ENCODE measurements at places on chromosomes 13 and 19. TPM values are rescaled to one million over a fixed set of nuclear protein-coding genes. Genes with fewer than 3 reads are reported as not detected.
A peak's percentile ranks its signal among the peaks of the same experiment; 100 is the strongest.

Gene APOC1
- 10.2 TPM for polyA plus RNA-seq

Gene LHB
- 0.31 TPM for polyA plus RNA-seq

Gene TMEM150B
- 1.0 TPM for polyA plus RNA-seq

GRCh38 chr19:33260628-33261418, 35.2 kb upstream of the SLC7A10 start:
- DNase-seq, result no peak

DNA sequence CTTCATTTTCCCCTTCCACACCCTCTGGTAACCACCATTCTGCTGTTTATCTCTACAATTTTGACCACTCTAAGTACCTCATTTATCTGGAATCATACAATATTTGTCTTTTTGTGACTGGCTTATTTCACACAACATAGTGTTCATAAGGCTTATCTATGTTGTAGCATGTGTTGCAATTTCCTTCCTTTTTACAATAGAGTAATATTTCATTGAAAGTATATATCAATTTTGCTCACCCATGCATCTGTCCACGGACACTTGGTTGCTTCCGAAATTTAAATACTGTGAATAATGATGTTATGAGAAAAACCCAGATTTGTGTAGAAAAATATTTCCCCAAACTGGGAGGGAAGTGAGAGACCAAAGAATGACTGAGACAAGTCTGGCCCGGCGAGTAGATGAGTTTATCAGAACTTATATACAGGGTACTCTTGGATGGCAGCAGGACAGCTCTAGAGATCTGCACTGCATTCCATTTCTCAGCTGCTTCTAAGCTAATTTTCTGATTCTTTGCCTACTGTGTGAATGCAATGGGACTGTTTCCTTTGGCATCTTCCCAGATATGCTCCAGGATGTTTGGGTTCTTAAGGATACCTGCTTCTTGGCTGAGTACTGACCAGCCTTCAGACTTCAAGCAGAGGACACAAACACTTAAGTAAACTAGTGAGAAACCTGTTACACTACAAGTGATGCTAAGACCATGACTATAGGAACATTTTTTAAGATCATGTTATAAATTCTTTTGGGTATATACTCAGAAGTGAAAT, 834.0 kb upstream of the PCDH9 start:
- no peak for DNase-seq

DNA sequence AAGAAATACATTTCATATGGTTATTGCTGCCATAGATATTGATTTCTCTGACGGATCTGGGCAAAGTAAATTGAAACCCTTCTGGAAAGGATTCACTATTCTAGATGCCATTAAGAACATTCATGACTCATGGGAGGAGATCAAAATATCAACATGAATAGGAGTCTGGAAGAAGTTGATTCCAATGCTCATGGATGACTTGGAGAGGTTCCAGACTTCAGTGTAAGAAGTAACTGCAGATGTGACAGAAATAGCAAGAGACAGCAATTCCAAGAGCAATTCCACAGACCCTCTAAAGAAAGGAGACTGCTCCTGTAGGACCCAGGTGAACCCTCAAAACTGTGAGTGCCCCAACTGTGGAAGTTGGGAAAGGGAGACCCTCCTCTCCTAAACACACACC, 30.9 kb upstream of the KCTD12 start:
- no peak for DNase-seq

DNA sequence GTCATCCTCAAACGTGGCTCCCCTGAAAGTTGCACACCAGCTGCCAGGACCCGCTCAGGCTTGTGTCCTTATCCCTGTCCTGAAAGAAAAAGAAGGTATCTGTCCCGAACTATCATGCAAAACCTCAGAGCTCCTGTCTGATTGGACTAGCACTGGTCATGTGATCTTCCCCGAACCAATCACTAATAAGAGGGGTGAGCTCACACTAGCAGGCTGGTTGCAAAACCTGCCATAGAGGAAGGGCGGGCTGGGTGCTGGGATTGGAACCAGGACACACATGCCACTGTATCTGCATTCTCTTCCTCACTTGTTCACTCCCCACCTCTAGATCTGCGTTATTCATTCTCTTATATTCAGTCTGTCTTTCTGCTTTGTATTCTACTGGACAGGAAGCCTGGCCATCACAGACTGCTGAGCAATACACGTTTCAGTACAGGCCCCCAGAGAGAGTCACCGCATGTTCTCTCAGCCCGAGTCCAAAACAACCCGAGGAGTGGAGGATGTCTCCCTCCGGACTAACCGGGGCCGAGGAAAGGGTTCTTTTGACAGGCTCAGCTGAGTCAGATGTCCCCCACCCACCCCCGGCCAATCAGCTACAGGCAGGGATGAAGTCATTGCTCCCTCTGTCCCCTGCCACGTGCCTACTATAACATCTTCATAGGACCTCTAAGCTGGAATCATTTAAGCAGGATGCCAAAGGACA, 97.7 kb downstream of the SIPA1L3 start:
- peak; percentile 75 for DNase-seq

GRCh38 chr19:6030214-6030507, 52.2 kb upstream of the RANBP3 start:
- DNase-seq, result no peak

DNA sequence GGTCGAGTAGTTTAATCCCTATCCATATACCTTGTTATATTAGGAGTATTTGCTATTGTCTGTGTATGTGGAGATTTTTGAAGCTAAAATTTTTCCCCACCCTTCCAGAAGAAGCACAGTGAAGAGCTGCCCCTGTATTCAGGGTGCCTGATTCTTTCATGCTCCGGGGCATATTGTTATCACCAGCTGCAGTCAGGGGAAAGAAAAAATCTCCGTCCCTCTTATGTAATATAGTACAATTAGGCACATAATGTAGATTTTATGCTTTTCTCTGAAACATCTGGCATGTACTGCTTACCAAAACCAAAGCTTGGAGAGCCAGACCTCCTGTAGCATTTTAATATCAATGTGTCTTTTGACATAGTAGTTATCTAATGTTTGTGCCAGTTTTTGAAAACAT, 214.9 kb upstream of the EDNRB start:
- DNase-seq, result no peak

DNA sequence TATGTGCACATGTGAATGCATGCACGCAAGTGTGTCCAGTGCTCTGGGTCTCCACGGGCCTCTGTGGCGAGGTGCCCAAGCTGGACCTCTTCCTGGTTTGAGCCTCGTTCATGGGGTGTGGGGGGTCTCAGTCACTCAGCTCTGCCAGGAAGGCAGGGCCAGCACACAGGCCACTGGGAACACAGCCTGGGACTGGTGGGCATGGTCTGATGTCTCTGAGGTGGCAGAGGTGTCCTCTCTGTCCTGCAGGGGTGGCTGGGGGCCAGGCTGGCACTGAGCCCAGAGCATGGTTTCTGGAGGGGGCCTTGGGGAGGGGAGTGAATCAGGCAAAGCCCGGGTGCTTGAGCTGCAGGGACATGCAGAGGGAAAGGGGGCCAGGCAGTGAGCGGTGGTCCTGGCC, 9.4 kb downstream of the LRP3 start:
- DNase-seq, result no peak

GRCh38 chr19:492091-492531, 4.2 kb upstream of the MADCAM1 start:
- DNase-seq, result no peak

- no peak for DNase-seq
Observed at GRCh38 chr13:112740502-112741131, 50.8 kb downstream of the ATP11A start.

DNA sequence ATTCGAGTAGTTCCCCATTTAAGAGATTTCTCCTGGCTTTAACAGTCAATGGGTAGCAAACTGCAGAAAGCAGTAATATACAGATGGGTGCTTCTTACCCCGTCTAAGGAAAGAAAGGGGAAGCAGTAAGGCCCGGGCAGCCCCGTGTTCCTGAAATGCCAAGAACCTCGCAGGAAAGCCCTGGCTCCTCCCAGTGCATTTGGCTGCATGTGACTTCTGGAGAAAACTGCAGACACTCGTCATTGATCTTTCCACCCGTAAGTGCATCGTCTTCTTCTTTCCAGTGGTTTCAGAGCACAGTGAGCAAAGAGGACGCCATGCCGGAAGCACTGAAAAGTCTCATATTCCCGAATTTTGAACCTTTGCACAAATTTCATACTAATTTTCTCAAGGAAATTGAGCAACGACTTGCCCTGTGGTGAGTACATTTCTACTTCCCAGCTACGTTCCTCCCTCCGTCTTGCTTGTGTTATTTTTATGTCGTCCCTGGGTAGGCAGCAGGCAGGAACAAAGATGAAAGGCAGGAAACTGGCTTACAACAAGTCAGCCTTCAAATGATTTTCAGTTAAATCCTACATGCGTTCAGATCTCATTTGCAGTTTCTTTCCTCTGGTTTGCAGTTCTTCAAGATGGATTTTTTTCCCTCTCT, 165.2 kb downstream of the STK24 start:
- DNase-seq, result no peak

Measured in left renal cortex interstitium (tissue), 4 donors.